ENCODE measurements at places on chromosomes 12 and 14. TPM values are rescaled to one million over a fixed set of nuclear protein-coding genes. Genes with fewer than 3 reads are reported as not detected.

PCBP2 gene
- total RNA-seq, result 326 TPM

- peak; percentile 96 for DNase-seq
Measured at GRCh38 chr12:65602610-65603295, 221.5 kb upstream of the HMGA2 start.

DNA sequence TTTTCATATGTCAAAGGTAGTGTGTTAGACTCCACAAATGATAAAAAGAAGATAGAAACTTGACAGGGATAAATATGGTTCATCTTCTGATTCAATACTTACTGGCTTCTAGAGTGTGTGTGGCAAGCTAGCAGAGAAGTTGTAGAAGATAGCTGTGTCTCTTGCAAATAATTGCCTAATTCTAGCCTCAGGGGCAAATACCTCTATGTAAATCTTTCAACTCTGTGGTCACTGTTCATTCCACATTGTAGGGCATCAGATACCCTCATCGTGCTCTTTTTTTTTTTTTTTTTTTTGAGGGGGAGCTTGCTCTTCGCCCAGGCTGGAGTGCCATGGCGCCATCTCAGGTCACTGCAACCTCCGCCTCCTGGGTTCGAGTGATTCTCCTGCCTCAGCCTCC lies 1.7 kb downstream of the OLR1 start:
- no peak for DNase-seq

- peak; percentile 1 for DNase-seq
Measured at GRCh38 chr12:14681625-14682024, 14.8 kb downstream of the GUCY2C start.

GRCh38 chr12:32265951-32266350 lies 133.4 kb upstream of the FGD4 start:
- DNase-seq, result no peak

DNA sequence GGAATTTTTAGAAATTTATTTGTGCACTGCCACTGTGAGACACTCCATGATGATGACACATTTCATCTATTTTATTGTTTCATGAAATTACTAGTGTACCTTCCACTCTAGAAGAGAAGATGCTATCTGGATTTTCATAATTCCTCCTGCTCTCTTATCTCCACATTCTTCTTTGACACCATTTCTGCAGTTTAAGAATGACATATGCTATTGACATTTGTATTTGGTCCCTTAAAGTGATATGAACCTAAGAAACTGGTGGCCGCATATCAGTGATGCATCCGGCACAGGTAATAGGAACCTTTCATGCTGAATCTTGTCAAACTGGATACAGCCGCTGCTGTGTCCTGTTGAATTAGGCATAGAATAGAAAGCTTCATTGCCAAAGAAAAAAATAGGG lies 696.3 kb downstream of the TMEM121 start:
- no peak for DNase-seq

GRCh38 chr14:88188745-88189416 lies 134.2 kb downstream of the KCNK10 start:
- DNase-seq, result no peak

DNA sequence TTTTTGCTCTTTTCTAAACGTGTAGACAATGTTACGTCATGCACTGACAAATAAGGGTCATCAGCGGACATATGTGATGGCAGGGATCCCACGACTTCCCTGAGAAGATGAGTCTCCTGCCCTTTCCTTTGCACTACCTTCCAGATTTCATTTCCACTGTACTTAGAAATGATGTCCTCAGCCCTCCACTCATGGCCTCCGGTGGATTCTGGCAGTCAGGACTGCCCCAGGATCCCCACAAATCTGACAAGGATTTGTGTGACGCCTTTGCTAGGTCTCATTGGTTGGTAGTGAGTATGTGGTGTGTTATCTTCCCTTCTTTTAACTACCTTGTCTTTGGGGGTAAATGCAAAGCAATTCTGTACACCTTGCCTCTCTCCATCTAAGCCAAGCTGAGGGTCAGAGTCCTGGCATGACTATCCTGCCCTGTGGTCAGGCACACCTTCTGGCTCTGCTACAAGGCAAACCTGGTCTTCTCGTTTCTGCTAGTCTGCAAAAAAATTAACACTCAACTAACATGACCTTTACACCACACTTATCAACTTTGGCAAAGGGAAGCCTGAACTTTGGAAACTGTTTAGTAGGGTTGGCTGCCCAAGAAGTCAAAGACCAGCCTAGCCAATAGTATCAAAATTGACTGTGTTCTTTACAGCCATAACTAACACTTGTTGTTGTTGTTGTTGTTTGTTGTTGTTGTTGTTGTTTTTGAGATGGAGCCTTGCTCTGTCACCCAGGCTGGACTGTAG lies 17.3 kb upstream of the DHRS4 start:
- no peak for DNase-seq

- DNase-seq, result no peak
Measured at GRCh38 chr12:102480406-102480805, at the start of gene IGF1. Gene IGF1 (minus strand): TSS chr12:102480563. CDS start chr12:102480381, 182 bp downstream.

GRCh38 chr14:30971586-30971985 lies 53.9 kb upstream of the AP4S1 start:
- DNase-seq, result no peak

TSPAN8 gene
- total RNA-seq, result not detected

IL26 gene
- total RNA-seq, result not detected

FGD6 gene
- total RNA-seq, result 19.4 TPM

DNA sequence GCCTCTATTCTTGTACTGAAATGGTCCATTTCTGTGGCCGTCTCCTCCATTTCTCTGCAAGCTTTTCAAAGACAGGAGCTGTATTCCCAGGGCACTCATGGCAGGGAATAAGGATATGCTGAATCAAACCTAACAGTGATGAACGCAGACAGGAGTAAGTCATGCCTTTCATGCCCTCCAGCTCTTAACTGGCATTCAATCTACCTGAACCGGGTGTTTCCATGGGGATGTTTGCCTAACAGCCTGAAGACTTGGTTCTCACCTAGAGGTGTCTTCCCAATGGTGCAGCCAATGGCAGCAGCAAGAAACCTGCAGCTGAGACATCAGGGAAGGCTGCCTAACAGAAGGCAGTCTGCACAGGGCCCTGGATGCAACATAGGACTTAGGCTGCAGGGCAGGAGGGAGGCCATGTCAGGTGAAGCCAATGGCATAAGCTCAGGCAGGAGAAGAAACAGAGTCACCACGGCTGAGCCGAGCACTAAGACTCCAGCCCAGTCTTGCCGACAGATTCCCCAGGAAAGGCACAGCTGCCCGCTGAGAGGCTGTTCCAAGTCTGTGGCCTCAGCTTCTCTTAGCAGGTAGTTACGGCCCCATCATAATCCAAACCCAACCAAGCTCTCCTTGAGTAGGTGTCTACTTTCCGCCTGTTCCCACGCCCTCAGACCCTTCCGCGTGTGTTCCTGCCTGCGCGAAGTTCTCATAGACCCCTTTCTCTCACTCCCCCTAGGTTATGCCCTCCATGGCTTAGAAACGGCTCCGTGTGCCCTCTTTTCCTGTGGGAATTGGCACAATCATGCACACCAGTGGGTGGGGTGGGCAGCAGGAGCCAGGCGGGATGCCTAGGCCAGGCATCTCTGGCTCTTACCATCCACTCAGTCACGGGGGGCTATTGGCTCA lies 44.1 kb downstream of the VWF start:
- no peak for DNase-seq

OR11H7 gene
- not detected for total RNA-seq

GPR132 gene
- 2.0 TPM for total RNA-seq

PTPN21 gene
- total RNA-seq, result 16.7 TPM

GRCh38 chr14:68624541-68625220 lies 168.2 kb downstream of the ZFP36L1 start:
- no peak for DNase-seq

CLEC2A gene
- total RNA-seq, result not detected

- DNase-seq, result no peak
Measured at GRCh38 chr12:72261885-72262284, 10.3 kb upstream of the TRHDE start.

TRHDE gene
- total RNA-seq, result not detected

DNA sequence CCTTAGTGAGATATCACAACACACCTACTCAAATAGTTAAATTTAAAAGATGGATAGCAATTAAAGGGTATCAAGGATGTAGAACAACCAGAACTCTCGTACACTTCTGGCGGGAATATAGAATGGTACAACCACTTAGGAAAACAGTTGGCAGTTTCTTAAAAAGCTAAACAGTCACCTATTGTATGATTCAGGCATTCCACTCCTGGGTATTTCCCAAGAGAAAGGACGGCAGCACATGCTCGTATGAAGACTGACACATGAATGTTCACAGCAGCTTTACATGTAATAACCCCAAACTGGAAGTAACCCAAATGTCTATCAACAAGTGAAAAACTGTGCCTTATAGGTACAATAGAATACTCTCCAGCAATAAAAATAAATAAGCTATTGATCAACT lies 465.2 kb downstream of the VRK1 start:
- DNase-seq, result no peak

OTX2 gene
- total RNA-seq, result 3.3 TPM

DNA sequence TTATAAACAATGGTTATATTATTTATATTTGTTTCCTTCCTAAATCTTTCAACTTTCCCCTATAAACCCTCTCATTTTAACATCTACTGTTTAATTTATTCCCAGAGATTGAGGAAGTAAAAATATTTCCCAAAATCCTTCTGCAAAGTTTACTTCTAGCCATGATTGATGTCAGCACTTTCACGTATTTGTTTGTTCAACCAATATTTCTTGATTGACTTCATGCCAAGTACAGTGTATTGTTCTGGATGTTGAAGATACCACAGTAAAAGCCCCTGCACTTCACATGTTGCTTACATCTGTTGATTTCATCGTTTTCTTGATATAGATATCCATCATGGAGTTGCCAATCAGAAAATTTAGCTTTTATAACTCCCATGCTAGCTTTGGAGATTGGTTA lies 81.8 kb downstream of the TTLL5 start:
- no peak for DNase-seq

GRCh38 chr12:77238335-77238734 lies 173.0 kb upstream of the E2F7 start:
- no peak for DNase-seq

DNA sequence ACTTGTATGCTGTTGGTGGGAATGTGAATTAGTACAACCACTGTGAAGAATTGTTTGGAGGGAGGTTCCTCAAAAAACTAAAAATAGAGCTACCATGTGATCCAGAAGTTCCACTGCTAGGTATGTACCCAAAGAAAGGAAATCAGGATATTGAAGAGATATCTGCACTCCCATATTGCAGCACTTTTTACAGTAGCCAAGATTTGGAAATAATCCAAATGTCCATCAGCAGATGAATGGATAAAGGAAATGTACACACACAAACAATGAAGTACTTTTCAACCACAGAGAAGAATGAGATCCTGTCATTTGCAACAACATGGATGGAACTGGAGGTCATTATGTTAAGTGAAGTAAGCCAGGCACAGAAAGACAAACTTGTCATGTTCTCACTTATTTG lies 25.9 kb downstream of the TIGAR start:
- DNase-seq, result no peak

- DNase-seq, result no peak
Measured at GRCh38 chr12:49227713-49228112, 37.2 kb upstream of the TUBA1C start.

DNA sequence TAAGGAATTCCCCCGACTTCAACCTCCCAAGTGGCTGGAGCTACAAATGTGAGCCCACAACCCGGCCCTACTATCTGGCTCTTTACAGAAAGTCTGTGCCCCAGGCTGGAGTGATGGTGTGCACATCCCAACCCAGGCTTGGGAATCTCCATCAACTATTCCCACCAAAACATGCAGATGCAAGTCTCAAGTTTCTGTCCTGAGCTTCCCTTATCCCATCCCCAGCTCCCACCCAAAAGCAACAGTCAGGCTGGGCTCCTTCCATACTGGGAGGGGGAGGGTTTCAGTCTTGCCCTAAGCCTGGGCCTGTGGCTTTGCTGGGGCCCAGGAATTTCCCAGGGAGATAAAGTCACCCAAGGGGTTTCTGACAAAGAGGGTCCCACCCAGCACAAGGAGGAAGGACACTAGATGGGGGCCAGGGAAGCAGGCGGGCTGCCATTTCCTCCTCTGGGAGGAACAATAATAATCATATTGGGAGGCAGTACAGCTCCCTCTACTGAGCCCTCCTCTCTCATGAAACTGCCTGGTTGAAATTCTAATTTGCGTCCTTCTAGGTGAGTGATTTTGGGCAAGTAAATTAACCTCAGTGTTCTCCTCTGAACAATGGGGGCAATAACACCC lies 8.0 kb downstream of the SLC8B1 start:
- DNase-seq, result no peak

NAV3 gene
- total RNA-seq, result 2.1 TPM

GRCh38 chr14:90495357-90496276 lies 98.8 kb downstream of the CALM1 start:
- DNase-seq, result peak; percentile 82

- no peak for DNase-seq
Measured at GRCh38 chr12:5900533-5901205, 44.4 kb downstream of the ANO2 start.

DNA sequence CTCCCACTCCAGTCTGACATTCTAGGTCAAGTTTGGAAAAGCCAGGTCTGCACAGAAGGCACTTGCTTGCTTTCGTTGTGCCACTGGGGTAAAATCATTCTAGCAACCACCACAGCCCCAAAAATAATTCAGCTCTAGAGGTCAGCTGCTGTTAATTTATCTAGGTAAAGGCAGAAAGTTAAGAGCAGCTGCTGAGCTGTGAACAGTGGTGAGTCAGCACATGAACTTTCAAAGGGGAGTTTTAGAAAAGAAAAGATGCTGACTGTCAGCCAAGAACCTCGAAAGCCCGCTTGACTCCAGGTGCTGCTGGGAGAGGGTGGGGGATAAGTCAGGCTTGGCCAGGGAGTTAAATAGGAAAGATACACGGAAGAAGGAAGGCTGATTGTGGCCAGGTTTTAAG lies 12.7 kb downstream of the CCDC197 start:
- no peak for DNase-seq

GRCh38 chr12:103469719-103470118 lies 26.0 kb downstream of the C12orf42 start:
- DNase-seq, result no peak

GRCh38 chr14:72053651-72054050 lies 121.4 kb downstream of the RGS6 start:
- DNase-seq, result no peak

GRCh38 chr14:60273956-60274355 lies 24.9 kb downstream of the PPM1A start:
- no peak for DNase-seq

DNA sequence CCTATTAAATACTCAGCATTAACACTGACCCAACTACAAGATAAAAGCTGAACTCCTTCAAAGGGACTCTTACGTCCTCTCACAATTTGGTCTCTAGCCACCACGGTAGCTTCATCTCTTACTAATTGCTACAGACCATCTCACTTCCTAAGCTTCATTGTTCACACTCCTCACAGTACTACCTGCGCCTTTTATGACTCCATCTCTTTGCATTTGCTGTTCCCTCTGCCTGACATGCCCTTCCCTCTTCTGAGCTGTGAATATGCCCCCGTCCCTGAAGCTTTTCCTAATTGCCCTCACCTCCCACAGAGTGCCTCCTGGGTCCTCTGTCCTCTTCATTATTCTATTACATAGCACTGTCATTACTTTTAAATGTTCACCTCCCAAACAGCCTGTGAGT lies 2.5 kb downstream of the EEA1 start:
- no peak for DNase-seq

DNA sequence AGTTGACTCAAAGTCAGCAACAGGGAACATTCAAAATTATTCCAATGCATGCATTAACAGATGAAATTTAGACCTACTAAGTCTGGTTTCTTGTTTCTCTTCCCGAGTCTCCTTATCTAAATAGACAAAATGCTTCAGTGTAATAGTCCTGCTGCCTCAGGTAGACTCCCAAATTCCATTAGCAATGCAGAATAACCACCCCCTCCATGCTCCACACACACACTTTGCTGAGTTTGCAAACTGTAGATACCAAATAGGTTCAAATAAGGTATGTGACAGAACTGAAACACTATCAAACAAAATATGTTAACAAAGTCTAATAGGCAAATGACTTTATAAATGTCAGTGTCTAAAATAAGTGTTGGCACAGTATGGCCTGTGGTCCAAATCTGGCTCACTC lies 451.1 kb upstream of the SOX5 start:
- no peak for DNase-seq

All from cardiac muscle cell (in vitro differentiated cells and primary cell).